ENCODE measurements at places on chromosomes 2 and 18. TPM values are rescaled to one million over a fixed set of nuclear protein-coding genes. Genes with fewer than 3 reads are reported as not detected.

DNA sequence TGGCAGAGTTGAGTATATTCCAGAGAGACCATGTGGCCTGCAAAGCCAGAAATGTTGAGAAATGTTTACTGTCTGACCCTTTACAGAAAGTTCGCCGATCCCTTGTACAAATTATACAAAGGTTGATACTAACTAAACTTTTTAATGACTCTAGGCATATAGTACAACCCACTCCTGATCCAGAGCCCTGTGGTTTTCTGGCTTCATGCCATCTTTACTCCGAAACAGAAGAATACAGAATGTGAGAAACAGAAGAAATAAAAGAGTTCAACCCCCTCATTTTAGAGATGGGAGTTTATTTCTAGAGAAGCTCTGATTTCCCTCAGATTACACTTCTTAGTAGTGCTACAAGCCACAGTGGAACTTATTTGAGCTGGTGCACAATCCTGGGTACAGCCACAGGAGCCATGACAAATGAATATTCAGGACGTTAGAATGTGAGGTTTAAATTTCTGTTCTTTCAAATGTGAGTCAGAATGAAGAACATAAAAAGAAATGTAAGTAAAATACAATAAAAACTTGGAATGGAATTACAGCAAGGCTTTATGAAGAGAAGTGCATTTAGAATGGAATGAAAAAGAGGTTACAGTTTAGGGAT, 38.0 kb upstream of the SMCHD1 start:
- no peak for DNase-seq

DNA sequence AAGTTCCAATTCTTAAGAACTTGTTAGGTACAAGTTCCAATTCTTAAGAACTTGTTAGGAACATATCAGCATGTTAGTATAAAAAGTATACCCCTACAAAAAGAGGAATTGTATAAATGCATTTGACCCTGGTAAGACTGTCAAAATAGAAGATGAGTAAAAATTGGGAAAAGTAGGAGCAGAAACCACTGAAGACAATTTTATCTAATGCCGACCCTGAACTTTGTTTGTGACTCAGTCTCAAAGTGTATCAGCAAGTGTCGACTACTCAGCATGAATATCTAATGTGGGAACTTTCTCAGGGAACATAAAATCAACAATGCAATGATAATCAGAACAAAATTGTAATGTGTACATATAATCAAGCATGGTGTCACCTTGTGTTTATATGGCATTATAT, 583 bp upstream of the CD226 start:
- DNase-seq = no peak

GRCh38 chr2:16654833-16655444, 10.7 kb downstream of the CYRIA start:
- DNase-seq = no peak

DNA sequence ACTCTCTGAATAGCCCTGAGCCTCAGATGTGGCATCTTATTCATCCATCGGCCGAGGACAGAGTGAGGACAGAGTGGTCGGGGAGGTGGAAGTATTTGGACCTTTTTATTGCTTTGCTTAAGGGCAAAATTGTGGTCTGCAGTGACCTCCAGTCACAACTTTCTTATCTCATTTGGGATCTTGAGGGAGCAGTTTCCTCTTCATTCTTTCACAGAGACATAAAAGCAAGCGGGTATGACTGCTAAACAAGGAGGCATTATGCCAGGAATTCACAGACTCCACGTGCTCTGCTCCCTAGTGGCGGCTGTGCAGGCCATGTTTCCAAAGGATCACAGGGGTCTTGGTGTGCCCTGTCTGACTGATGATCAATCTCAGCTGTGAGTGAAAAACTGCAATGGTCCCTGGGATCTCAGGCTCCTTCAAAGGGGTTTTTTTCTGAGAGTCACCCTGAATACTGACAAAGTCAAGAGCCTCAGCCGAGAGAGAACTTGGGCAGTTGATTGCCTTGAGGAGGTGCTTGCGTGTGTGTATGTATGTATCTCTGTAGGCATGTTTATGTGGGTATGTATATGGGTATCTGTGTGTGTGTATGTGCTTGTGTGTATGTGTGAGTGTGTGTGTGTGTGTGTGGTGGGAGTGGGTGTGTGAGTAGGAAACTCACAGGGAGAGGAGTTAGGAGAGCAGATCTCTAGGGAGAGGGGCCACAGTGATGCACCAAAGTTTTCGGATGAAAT, 47.7 kb downstream of the RAPGEF4 start:
- no peak for DNase-seq

DNA sequence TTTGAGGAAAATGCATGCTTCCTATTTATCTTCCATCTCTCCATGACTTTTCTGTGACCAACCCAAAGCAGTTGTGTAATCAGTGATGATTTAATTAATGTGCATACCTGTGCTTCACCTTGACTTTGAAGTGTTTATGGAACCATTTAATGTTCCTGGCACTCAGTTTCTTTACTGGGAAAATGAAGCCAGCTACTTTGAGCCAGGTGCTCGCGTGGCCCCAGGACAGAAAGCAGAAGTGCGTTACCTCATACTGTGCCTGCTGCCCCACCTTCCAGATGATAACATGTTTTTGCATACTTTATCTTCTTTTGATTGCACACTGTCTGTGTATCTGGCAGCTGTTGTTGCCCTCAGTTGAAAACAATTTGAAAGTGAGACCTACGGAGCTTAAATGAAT, 61.3 kb downstream of the PMAIP1 start:
- no peak for DNase-seq

DNA sequence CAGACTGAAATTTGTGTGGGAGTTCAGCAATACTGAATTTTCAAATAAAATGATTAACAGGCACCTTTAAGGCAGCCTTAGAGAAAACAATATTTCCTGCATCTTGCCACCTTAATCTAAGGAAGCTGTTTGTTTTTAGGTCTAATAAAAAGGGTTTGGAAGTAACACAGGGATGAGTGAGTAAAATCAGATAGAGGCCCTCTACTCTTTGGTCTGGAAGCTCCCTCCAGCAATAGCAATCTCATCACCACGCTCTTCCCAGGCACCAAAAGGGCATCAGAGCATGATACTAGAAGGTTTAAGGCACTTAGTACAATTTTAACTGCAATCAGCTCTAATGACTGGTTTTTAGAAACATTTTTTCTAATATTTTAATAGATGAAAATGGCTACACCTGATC, 155.6 kb downstream of the VWC2L start:
- no peak for DNase-seq

- DNase-seq = no peak
Measured at GRCh38 chr2:54568876-54569321, 112.8 kb downstream of the SPTBN1 start.

DNA sequence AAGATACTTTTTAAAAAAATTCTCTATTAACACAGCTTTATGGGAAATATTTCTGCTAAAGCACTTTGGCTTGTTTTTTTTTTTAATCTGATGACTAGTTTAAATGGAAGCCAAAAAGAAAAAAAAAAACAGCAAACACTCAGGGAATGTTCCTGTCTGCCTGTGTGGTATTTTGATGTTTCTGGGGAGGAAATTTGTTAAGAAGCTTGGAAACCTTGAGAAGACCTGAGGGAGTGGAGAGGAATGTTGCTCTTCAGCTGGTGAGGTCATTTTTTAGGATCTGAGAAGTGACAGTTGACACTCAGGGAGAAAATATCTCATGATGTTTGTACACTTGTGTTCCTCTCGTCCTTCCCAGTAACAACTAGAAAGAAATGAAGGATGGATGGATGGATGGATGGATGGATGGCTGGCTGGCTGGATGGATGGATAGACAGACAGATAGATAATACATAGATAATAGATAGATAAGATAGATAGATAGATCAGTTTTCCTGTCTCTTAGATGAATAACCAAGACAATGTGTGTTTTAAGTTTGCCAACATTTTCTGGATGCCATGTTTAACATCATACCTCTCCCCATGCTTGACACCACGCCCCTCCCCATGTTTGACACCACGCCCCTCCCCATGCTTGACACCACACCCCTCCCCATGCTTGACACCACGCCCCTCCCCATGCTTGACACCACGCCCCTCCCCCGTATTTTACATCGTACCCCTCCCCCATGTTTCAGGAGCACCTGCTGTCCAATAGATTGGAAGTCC, 84.8 kb downstream of the CTIF start:
- DNase-seq = no peak

- DNase-seq = no peak
Measured at GRCh38 chr2:5183031-5183430, 509.2 kb upstream of the SOX11 start.

DNA sequence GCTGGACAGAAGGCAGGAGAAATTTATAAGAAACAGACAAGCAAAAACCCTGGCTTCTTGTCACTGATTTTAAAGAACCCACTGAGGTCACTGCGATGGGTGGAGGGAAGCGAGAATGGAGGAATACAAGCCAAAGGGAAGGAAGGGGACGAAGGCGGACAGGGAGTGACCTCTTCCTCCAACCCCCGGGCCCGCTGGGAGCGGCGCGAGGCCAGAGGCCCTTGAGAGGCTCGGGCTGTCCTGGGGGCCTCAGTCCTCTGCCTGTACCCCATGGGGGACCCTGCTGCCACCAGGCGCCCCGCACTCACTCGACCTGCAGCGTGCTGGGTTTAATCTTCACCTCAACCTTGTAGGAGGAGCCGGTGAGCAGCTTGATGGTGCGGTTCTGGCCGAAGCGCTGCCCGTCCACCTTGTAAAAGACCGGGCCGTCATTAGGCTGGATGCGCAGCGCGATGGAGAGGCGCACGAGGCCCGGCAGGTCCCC, 793 bp downstream of the CNRIP1 start:
- no peak for DNase-seq

The BIN1 gene
- 51.6 TPM for total RNA-seq

The KCNE4 gene
- 9.1 TPM for total RNA-seq

The SLC4A5 gene
- total RNA-seq = 7.2 TPM

The INPP5D gene
- 43.4 TPM for total RNA-seq

The CCDC148 gene
- total RNA-seq = 3.4 TPM

All from ureter (tissue), 1 donor.